Fibroblast of mammary gland (primary cell): ENCODE measurements at places on chromosomes 1 and 21.

GRCh38 chr1:153404768-153405167 lies 11.6 kb upstream of the S100A7A start:
- DNase-seq = peak; percentile 9

- DNase-seq = no peak
Measured at GRCh38 chr21:40829308-40829707, 17.6 kb downstream of the DSCAM start.

- peak; percentile 29 for DNase-seq
Measured at GRCh38 chr1:65253800-65254319, 55.5 kb upstream of the DNAJC6 start.

- no peak for DNase-seq
Measured at GRCh38 chr1:235259133-235259778, 68.7 kb downstream of the ARID4B start.

GRCh38 chr1:105556266-105556665 lies 1500.2 kb upstream of the PRMT6 start:
- DNase-seq = no peak

DNA sequence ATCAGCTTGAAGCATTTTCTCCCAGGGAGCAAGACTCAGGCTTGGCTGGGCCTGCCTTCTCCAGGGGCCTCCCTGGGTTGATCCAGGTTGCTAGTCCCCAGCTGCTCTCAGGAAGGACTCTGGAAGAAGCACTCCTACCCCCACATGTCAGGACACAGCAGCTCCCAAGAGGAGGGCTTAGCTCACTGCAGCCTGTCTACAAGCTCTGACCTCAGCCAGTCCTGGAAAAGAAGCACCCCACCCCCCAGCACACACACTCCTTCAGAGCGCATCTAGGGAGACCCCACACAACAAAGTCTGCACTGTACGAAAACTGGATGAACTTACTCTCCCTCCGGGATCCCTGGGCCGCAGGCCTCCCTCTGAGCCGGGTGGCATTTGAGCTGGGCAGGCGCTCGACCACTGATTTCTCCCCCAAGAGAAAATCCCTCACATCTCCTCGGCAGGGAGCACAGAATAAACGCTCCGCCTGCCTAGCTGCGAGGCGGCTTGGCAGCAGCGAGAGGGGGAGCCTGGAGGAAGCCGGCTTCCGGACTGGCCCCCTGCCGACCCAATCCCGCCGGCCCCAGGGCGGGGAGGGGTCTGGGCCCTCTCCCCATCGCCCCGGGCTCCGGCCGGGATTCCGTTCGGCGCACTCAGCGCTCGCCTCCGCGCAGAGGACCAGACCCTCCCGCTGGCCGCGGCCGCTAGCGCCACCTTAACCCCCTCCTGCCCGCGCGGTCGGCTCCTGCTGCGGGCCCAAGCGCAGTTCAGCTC lies at the start of gene KCNA2:
Gene KCNA2 (minus strand): TSS at position 458 of the 756 bp plus-strand sequence. CDS start 1,576 bp downstream, outside the sequence.
- DNase-seq = no peak

GRCh38 chr1:10863886-10864285 lies 67.4 kb upstream of the CASZ1 start:
- no peak for DNase-seq

- DNase-seq = no peak
Measured at GRCh38 chr1:60000625-60001024, 72.9 kb downstream of the C1orf87 start.

- DNase-seq = no peak
Measured at GRCh38 chr1:23561076-23561812, 1.9 kb upstream of the ID3 start.

DNA sequence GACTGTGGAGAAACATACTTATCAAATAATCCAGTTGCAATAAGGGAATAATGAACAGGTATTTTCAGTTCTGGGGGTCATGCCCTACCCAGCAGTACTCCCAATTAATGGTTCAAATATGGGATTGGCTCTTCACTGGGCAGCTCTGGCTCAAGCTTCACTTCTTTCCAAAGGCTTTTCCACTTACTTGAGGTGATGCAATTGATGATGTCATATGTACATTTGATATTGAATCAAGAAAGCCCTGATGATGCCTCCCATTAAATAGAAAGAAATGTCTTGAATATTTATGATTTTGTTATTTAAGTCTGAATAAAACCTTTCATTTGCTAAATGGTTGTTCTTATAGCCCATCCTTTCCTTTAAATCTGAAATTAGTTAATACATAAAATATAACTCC lies 789.9 kb downstream of the USP25 start:
- DNase-seq = peak; percentile 26

- DNase-seq = no peak
Measured at GRCh38 chr21:31159808-31160207, 121.5 kb upstream of the KRTAP19-8 start.

DNA sequence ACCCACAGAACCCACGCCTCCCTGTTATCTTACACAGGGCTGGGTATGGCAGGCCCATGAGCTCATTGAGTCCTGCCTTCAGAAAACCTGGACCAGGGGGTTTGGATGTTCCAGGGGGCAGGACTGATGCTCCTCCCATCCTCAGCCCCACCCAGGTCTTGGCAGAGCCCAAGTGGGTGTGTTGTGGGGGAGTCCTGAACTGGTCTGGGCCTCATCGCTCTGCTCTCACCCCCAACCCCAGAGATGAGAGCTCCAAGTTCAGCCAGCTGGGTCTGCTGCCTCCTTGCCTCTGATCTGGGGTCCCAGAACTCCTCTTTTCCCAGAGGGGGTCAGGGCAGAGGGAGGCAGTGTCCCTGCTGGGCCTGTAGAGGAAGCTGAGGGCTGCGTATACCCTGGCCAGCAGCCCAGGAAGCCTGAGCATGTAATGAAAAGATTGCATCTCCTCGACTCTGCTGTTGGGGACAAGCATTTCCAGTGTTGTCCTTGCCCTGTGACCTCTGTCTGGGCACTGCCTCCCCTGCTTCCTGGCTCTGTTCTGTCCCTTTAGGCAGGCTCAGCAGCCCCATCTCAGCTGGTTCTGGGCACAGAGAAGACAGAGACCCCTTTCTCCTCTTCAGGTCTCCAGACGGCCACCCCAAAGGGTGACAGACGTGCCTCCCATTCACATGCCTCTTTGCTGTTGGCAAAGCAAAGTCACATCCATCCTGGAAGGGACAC lies 54.7 kb upstream of the EPS8L3 start:
- DNase-seq = no peak
